ENCODE measurements at places on chromosomes 2 and 18. TPM values are rescaled to one million over a fixed set of nuclear protein-coding genes. Genes with fewer than 3 reads are reported as not detected.

- DNase-seq = no peak
These were observed 188.1 kb downstream of the ARL4C start for GRCh38 chr2:234308813-234309195.

Gene MAPRE2
- polyA plus RNA-seq = 21.7 TPM

- DNase-seq = no peak
These were observed 60.6 kb downstream of the MTCL1 start for GRCh38 chr18:8765783-8766463.

DNA sequence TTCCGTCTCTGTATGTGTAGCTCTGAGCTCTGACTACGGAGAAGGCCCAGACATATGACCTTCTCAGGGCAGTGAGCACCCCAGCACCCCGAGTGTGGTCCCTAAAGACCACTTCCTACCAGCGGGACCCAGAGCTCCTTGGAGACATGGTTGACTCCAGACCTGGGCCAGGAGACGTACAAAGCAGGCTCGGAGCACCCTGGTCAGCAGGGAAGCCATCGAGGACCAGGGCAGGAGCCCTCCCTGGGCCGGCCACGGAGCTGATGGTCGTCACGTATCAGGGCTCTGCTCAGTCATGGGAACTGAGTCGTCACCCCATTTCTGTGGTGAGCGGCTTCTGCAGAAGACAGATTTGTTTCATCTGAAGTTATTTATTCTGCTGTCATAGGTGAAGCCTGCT lies 12.8 kb upstream of the NEU4 start:
- no peak for DNase-seq

GRCh38 chr18:48826806-48827205 lies 124.0 kb downstream of the SMAD7 start:
- DNase-seq = no peak

Gene SLC9A2
- polyA plus RNA-seq = 8.7 TPM

DNA sequence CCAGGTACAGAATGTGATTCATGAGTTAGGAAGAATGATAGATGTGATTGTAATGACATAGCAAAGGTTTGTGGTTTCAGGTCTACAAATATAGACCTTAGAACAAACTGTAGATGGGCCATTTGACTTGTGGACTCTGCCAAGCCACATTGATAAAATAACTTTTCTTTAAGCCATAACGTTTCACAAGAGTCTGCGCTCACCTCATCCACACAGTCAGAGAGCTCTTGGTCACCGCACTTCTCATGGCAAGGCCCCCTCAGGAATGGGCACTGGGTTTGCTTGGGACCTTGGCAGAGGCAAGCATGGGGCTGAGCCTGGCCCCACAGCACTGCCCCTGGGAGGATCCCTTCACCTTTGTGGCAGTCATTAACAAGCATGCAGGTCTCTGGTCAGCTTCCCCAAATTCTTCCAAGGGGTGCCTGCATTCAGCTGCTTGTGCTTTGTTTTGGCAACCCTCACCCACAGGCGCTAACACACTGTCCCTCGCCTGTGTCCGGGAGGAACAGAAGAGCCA lies 14.0 kb downstream of the ARMC9 start:
- DNase-seq = no peak

- DNase-seq = no peak
These were observed 44.9 kb downstream of the TMEM17 start for GRCh38 chr2:62461017-62461553.

- DNase-seq = no peak
These were observed 63.8 kb upstream of the BZW1 start for GRCh38 chr2:200747668-200748618.

GRCh38 chr2:179193759-179194394 lies 70.8 kb downstream of the SESTD1 start:
- no peak for DNase-seq

Gene CDH2
- polyA plus RNA-seq = 87.7 TPM

Gene COPS9
- 73.1 TPM for polyA plus RNA-seq

Gene NEDD4L
- polyA plus RNA-seq = 30.8 TPM

- no peak for DNase-seq
These were observed 438 bp downstream of the PSMA8 start for GRCh38 chr18:26134107-26134506.

GRCh38 chr2:88698027-88698413 lies 6.5 kb downstream of the RPIA start:
- no peak for DNase-seq

DNA sequence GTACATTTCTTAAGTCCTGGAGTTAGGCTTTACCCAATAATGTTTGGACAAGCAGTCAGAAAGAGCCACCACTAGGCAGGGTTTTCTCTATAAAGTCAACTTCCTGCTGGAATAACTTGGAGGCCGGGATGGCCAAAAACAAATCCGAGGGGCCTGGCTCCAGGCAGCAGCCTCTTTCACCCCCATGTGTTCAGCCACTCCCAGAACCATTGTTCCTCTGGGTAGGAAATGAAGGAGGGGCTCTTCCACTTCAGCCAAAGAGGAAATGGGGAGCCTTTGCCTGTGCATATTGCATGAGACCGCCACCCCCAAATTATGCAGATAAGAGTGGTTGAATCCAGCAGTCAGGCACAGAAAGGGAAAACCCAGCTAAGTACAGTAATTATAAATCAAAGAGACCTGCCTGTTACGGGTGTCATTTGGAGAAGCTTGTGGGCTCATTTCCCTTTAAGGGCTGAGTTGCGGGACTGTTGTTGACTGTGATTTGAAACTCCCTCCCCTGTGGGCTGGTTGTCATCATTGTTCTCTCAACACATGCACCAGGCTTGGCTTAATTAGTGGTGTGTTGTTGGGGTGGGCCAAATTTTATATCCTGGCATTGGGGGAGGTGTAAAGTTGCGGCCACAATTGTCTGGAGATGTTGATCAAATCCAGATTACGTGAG lies 212.8 kb upstream of the SOX11 start:
- DNase-seq = no peak

Gene TRIM54
- 0.07 TPM for polyA plus RNA-seq

- DNase-seq = no peak
These were observed 49.1 kb upstream of the HS6ST1 start for GRCh38 chr2:128367601-128368359.

GRCh38 chr18:58337686-58338085 lies 291.2 kb downstream of the ALPK2 start:
- DNase-seq = no peak

DNA sequence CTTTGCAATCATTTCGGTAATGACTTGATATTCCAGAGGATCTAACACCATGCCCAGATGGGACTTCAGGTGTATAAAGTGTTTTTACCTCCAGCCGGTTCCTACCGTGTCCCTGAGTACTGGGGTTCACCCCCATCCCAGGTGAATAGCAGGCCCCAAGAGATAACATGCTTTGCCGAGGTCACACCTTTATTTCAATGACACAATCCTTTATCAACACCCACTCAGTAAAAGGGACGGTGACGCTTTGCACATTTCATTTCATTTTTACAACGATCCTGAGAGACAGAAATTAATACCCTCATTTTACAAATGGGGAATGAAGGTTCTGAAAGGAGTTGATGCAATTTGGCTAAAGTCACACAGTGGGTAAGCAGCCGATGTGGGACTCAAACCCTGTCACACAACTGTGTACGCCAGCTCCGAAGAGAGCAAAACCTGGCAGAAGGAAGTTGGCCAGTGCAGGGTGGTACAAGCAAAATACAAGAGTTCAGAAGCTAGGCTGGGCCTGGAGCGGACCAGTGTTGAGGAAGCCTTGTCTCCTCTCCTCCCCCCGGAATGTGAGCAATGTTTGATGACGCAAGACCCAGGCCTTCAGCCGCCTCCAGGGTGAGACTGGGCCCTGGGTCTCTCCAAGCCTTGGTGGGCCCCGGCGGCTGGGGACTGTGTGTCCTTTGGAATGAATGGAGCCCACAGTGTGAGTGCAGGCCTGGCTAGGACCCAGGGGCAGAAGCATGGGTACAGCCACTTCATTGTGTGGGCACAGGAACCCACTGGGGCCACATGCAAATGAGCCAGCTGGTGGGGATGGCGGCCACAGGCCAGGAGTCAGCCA lies 139.6 kb upstream of the MYCN start:
- no peak for DNase-seq

Gene ANKRD30BL
- polyA plus RNA-seq = 0.14 TPM

DNA sequence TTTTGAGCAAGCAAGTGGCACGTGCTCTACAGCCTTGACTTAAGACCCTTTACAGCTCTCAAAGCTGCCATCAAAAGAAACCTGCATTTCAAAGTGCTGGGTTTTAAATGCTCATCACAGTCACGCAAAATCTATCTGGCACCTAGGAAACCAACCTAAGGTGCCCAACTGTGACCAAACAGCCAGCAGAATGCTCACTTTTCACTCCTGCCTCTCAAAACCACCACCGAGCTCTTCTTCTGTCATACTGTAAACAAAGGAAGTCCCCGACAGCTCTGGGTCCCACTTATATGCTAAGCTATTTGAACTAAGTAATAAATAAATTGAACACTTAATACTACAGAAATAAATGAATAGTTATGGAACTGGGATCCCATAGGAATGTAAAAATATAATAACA lies 33.6 kb downstream of the SATB2 start:
- DNase-seq = no peak

DNA sequence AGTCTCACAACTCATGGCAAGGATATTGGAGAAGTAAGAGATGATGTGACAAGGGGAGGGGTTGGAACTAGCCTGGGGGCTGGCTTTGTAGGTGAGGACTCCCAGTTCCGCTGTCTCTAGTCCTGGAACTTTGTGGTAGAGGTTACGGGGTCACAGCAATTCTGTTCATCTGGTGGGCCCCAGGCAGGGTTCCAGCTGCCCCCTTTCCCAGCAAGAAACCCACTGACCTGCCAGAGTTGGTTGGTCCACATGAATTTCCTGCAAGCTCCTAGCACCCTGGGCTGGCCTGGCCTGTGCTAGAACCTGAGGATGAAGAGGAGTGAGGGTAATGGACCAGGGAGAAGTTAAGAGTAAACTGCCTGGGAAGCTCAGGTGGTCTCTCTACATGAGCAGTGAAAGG lies 41.3 kb downstream of the PSD4 start:
- DNase-seq = no peak

Gene SERPINB13
- not detected for polyA plus RNA-seq

Gene SLC9A4
- 0.05 TPM for polyA plus RNA-seq

Gene VWC2L
- polyA plus RNA-seq = 0.06 TPM

DNA sequence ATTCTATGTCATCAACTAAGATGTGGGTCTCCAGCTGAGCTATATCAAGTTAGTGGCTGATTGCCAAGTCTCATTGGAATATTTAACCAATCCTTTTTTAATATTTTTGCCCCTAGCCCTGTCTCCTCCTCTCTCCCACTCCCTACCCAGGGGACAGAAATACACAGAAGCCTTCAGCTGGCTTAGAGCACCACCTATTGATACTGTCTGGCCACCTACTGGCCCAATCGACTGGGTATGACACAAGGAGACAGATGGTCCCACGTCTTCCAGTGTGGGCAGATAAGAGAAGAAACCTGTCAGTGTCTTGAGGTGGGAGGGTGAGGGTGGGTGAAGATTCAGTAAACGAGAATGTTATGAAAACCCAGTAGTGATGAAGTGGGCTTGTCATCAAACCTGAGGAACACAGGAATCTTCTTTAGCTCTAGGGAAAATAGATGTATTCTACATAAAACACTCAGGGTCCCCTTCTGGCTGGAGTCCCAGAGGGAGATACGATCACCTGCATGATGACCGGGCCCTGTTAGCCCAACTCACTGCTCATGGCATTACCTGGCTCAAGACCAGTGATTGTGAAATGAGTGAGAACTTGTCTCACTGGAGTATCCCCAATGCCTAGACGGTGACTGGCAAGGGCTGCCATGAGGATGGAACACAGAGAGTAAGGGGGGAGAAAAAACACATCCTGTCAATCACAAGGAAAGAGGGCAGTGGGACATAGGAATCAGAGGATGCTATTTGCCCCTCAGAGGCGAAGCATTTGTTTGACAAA lies 26.7 kb downstream of the POLR1A start:
- no peak for DNase-seq

DNA sequence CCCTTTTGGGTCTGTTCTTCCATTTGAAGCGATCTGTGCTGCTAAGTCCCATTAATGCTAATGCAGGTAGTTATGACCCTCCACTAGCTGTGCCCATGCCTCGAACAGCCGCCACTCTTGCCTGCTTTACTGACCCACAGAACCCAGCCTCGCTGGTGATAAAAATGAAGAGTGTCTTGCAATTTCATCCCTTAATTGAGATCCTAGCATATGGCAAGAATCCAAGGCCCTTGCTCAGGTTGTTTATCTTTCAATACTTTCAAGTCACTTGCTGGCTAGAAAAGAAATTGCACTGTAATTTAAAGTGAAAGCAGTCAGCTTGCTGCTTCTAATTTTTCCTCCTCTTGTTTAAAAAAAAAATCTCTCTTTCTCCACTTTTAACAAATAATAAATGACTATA lies 73.6 kb downstream of the ZNF521 start:
- DNase-seq = no peak

Gene TEKT4
- polyA plus RNA-seq = 0.14 TPM

DNA sequence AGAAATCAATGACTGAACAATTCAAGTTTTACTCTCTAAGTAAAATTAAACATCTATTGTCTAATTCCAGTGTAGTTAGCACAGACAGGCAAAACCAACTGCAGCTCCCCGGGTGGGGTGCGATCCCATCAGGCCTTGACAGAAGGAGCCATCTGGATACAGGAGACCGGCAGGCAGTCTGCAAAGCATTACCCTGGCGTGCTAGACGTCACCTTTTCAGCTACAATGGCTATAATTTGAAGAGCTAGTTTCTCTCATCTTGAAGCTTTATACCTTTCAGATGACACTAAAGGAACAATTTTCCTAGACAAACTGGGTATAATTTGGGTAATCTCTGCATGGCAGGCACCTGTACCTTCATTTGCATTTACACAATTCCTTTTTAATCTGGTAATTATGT lies 761.5 kb upstream of the SOX11 start:
- DNase-seq = no peak

Gene GPR155
- 8.3 TPM for polyA plus RNA-seq

Gene CACNB4
- polyA plus RNA-seq = 12.8 TPM

GRCh38 chr2:118921646-118922045 lies 20.3 kb upstream of the MARCO start:
- no peak for DNase-seq

Gene EIF4E2
- 110 TPM for polyA plus RNA-seq

Gene UGT1A9
- 0.18 TPM for polyA plus RNA-seq

DNA sequence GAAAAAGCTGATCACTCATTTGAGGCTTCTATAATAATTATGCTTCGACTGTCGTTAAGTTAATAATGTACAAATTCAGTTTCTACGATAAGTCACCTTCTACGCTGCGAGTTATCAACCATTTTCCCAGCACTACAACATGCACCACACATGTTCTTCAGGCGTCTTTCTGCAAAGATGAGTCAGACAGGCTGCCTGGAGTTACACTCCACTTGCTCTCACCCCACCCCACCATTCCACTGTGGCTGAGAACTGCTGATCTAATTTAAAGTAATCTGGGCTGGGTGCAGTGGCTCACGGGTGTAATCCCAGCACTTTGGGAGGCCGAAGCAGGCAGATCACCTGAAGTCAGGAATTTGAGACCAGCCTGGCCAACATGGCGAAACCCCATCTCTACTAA lies 218.6 kb downstream of the DYM start:
- no peak for DNase-seq

Gene ANTXR1
- 70.5 TPM for polyA plus RNA-seq
